ENCODE measurements at places on chromosomes 11 and 22.

GRCh38 chr11:110314366-110315095 is 18.1 kb upstream of the RDX start:
- DNase-seq = no peak

DNA sequence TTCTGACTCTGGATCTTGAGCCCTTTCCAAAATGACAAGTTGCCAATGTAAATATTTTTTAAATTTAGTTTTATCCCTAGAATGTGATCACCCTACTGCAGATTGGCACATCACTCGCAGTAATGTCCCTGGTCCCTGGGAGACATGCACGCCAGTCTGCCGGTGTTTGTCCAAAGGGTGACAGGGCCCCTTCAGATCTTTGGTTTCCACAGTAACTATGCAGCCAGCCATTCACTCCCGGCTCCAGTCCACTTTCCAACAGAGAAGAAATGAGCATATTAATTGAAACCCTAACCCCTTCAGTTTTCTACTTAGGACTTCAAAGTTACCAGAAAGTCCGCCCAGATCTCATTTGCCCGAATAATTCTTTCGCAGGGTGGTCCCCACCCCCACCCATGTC is 25.8 kb upstream of the RASSF10 start:
- no peak for DNase-seq

GRCh38 chr22:47174671-47175112 is 412.2 kb downstream of the TBC1D22A start:
- no peak for DNase-seq

DNA sequence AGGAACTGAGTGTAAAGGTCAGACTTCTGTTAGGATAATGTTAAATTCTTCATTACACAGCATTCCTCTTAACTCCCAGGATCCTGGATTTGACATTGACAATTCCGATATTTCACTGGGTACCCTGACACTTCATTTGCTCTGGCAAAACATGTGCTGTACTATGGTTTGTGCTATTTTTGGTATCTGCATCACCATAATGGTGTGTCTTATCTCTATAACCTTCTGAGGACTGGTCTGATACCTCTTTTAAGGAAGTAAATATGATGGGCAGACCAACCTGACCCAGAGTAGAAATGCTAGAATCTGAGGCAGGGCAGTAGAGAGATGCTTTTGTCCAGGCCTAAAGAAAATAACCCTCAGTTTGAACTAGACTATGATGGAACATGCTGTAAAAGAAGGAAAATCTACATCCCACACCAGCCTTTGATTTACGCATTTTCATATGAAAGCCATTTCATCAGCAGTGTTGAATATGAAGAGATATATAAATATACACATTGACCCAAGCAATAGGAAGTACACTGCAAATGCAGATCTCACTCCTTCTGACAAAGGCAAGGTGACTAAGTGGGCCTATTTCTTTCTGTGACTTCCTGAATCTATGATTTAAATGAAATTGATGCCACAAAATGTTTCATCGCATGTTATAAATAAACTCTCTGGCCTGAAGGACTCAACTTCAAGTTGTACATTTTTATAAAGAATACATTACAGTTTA is 966.7 kb downstream of the DLG2 start:
- DNase-seq = no peak

DNA sequence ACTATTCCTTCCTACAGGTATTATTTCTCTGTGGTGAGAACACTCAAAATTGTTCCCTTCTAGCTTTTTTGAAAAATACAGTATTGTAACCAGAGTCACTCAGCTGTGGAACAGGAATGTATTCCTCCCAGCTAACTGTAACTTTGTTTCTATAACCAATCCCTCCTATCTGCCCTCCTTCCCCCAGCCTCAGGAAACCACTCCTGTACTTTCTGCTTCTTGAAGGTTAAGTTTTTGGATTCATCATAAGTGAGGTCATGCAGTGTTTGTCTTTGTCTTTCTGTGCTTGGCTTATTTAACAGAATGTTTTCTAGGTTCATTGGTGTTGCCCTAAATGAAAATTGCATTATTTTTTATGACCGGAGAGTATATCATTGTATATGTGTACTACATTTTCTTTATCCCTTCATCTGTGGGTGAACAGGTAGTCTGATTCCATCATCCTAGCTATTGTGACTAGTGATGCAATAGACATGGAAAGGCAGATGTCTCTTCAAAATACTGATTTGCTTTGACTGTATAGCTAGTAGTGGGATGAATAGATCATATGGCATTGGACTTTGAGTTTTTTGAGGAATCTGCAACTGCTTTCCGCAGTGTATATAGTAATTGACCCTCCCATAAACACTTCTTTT is 112.9 kb upstream of the GRK3 start:
- no peak for DNase-seq

DNA sequence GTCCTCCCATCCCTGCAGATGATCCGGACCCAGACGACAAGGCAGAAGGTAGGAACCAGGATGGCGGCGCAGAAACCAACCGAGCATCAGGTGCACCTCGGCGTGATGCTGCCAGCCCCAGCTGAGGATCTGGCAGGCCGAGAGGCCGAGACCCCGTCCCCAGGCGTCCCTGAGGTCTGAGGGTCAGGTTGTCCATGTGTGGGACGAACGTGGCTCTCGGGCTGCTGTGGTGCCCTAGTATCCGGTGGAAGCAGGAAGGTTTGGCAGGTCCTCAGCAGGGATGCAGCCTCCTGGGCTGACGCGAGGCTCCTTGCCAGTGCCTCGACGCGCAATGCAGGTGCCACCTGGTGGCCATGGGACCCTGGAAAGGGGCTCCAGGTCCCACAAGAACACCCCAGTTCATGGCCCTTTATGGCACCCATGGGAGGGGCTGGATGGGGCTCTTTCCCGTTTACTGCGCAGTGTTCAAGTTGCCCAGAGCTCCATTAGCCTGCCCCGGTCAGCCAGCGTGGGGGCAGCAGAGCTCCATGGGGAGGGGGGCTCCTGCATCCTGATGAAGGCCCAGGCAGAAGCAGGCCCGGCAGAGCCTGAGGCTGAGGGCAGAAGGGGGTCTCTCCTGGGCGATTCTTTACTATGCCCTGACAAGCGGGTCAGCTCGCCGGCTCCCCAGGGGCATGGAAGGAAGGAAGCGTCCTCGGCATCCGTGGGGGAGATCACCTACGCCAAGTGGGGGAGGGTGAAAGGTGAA is 129.9 kb downstream of the CTTN start:
- no peak for DNase-seq

DNA sequence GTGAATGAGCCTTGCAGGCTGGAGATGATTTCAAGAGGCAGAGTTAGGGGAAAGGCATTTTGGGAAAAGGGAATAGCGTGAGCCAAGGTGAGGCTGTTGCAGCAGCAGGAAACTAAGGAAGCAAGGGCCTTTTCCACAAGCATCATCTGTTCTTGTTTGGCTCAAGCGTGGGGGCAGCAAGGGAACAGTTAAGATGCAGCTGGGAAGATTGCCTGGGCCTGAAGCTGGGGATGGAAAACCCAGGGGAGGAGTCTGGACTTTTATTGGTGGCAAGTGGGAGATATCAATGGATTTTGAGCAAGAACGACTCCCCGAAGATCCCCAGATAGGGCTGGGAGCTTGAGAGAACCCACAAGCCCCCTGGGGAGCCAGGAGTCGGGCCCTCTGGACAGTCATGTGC is 27.3 kb upstream of the PICK1 start:
- DNase-seq = no peak

DNA sequence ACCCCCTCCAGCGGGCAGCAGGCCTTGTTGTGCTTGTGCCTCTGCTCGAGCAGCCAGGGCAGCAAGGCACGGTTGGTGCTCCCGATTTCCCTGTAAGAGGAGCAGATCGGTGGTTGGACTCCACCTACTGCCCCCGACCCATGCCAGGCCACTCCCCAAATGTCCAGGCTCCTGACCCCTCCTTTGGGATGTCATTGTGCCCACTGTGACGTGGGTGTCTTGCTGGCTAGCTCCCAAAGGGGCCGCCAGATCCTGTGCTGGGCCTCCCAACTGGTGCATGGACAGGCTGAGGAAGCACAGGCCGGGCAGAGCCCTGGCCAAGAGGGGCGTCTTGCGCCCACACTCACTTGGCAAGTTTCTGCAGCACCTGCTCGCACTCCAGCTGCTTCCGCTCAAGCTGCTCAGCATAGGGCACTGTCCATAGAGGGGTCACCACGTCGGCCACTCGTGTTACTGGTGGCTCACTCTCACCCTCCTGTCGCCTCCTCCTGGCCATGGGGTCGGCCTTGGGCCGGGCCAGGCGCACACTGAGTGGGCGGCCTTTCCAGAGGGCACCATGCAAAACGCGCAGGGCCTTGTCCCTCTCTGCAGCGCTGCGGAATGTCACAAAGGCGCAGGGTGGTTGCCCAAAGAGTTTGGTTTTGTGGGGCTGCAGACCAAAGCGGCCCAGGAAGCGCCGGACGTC is at the start of gene RANBP1:
Gene RANBP1, plus strand, starts transcription at position 414 of the 685 bp plus-strand sequence. Its CDS starts 81 bp downstream, at position 495.
- DNase-seq = no peak

GRCh38 chr11:130705670-130706421 is 210.4 kb downstream of the SNX19 start:
- no peak for DNase-seq
